ENCODE measurements at places on chromosomes 6 and 20. TPM values are rescaled to one million over a fixed set of nuclear protein-coding genes. Genes with fewer than 3 reads are reported as not detected.

DNA sequence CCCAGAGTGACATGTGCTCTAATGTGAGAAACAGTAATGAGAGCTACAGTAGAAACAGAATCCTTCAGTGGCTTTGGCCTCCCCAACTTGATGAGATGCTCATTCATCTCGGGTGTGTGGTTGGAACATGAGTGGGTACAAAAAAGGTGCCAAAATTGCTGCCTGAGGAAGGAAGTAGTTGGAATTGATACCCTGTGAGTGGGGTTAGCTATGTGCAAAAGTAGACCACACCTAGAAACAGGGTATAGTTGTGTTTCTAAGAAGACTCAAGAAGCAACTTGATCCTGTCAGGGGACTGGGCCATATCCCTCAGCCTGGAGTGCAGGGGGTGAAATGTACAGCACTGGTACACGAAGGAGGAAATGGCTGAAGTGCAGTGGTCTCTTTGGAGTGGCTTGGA lies 206.4 kb upstream of the SUPT3H start:
- no peak for DNase-seq

GRCh38 chr6:90896075-90896547 lies 309.2 kb upstream of the MAP3K7 start:
- DNase-seq = peak; percentile 16

- DNase-seq = peak; percentile 22
Observed at GRCh38 chr6:109511832-109512231, 28.8 kb upstream of the ZBTB24 start.

Gene CST4
- total RNA-seq = not detected

Gene TEAD3
- 7.3 TPM for total RNA-seq

- no peak for DNase-seq
Observed at GRCh38 chr20:48905297-48905647, 16.2 kb upstream of the ARFGEF2 start.

DNA sequence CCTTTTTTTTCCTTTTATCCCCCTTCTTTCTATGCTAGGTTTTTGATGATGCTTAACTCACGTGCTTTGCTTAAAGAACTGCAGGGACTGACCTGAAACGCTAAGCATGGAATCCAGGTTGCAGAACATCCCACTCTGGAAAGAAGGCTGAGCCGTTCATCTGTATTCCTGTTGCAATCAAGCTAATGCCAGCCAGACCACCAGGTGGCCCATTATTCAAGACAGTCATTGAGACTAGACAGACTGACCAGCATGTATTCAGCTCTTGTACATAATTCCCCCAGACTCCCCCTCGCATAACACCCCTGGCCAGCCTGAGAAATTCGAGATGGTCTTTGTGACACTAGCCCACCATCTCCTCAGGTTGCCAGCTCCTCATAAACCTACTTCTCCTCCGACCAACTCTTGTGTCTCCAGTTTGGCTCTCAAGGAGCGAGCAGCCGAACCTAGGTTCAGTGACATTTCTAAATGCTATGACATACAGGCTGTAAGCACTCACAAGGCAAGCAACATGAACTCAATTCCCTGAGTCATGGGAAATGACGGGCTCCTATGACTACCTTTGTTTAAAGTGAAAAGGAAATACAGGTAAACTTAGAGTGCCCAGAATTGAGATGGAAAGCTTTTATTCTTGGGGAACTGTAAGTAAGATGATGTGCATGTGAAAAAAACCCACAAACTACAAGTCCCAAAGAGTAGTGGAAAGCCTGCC lies 309.3 kb upstream of the CDYL start:
- peak; percentile 25 for DNase-seq

GRCh38 chr20:35305682-35306556 lies 13.7 kb upstream of the FAM83C start:
- DNase-seq = peak; percentile 100

Gene SNPH
- 3.0 TPM for total RNA-seq

Gene KCNK17
- total RNA-seq = not detected

- DNase-seq = peak; percentile 20
Observed at GRCh38 chr6:108526739-108527174, 34.0 kb upstream of the FOXO3 start.

GRCh38 chr6:44312901-44313788 lies at the start of gene AARS2:
Gene AARS2 (minus strand): TSS chr6:44313347. CDS start chr6:44313323, 24 bp downstream.
- peak; percentile 90 for DNase-seq

DNA sequence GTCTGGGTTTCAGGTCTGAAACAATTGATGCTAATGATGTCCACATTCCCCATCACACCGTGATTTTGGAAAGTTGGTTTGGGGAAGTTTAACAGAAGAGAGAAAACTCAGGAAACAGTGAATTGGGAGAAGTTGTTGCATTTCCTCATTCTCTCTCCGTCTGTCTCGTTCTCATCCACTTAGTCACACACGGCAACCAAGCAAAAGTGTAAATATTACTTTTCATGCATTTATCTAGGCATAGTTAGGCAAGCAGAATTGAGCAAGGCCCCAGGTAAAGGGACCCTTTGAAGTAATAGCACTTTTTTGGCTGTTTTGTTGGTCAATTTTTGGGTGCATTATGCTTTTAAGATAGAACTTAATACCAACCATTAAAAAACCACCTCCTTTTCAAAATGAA lies 137.0 kb upstream of the SULF2 start:
- DNase-seq = peak; percentile 25

DNA sequence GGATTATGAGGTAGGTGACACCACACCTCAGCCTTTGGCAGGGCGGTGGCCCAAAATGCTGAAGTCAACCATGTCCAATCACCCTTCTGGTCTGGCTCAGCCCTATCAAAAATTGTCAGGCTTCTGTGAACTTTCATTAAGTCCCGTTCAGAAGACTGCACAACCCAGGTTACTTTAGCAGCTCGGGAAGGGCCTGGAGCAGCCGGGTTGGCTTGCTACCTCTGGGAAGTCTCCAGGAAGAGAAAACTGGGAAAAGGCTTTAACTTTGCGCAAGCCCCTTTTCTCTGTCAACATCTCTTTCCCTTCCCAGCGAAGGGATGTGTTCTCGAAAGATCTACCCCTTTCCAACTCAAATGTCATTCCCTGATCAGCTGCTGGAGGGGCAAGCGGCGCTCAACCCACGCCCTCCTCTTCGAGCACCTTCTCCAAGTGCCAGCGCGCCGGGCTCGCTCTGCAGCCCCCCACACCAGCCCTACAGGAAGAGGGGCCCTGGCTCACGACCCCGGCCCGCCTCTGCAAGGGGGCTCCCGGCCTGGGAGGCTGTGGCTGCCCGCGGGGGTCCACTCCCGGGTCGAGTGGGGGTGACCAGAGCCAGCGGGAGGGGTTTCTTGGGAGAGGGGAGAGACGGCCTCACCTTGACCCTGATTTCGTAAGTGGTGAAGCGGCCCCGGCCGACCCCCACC lies 573 bp downstream of the SNX3 start:
- peak; percentile 45 for DNase-seq

Gene NRSN1
- total RNA-seq = not detected

GRCh38 chr20:48329031-48329615 lies 498.7 kb downstream of the PREX1 start:
- DNase-seq = no peak

Gene HAO1
- not detected for total RNA-seq

DNA sequence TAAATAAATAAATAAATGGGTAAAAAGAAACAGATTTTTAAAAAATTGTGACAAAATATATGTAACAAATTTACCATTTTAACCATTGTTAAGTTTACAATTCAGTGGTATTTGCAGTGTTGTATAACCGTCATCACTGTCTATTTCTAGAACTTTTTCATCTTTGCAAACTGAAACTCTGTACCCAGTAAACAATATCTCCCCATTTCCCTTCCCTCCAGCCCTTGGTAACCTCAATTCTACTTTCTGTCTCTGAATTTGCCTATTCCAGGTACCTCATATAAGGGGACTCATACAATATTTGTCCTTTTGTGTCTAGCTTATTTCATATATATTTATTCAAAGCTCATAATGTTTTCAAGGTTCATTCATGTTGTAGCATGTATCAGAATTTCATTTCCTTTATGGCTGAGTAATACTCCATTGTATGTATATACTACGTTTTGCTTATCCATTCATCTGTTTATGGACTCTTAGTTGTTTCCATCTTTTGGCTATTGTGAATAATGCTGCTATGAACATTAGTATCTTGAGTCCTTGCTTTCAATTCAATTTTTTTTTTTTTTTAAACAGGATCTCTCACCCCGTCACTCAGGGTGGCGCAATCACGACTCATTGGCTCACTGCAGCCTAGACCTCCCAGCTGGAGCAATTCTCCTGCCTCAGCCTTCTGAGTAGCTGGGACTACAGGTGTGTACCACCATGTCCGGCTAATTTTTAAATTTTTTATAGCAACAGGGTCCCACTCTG lies 8.9 kb downstream of the MANBAL start:
- peak; percentile 43 for DNase-seq

Gene KCNK15
- total RNA-seq = 1.3 TPM

Gene TFAP2A
- 5.6 TPM for total RNA-seq

- DNase-seq = peak; percentile 92
Observed at GRCh38 chr6:5030596-5031136, 26.8 kb upstream of the RPP40 start.

DNA sequence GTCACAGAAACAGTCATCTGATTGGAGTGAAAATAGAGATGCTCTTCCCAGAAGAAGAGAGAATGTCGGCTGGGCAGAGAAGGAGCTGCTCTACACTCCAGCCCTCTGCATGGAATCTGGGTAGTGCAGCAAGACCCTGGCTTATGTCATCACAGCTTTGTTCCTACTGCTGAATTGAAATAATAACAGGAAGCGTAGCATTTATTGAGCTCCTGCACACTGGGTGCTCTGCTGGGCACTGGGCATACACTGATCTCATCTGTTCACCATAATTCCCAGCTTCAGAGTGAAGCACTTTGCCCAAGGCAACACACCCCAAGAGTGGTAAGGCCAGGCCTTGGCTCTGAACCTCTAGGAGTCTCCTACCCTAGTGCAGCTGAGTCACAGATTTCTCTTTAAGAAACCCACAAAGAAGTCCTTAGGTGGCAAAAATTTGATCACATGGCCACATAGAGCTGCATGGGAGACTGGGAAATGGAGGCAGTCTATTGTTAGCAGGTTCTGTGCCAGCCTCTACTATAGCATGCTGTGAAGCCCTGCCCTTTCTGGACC lies 3.9 kb upstream of the SDCBP2 start:
- DNase-seq = no peak

GRCh38 chr6:23608931-23609435 lies 517.0 kb upstream of the NRSN1 start:
- no peak for DNase-seq

GRCh38 chr6:169451065-169451838 lies 197.6 kb upstream of the THBS2 start:
- peak; percentile 37 for DNase-seq

DNA sequence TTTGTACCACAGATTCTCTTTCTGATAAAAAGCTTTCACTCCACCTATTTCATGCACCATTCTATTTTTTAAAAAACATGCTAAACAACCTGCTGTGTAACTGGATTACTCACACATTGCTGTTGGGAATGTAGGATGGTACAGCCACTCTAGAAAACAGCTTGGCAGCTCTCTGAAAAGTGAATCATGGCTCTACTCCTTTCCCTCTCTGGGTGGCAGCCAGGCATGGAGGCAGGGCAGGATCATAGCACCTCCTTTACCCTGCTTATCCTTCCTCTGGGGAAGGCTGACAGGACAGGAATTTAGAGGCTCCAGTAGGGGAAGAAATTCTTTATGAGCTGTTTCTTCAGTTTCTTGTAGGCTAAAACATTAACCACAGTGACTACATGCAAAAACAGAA lies 6.7 kb upstream of the VNN2 start:
- DNase-seq = peak; percentile 77

GRCh38 chr6:39206250-39206721 lies 23.0 kb downstream of the KCNK5 start:
- peak; percentile 24 for DNase-seq

Gene RREB1
- total RNA-seq = 7.0 TPM

- no peak for DNase-seq
Observed at GRCh38 chr6:148134592-148134991, 208.0 kb upstream of the SASH1 start.

Gene ZNF831
- total RNA-seq = not detected

Measured in Daoy (cell line).